ENCODE measurements at places on chromosomes 7 and 10. TPM values are rescaled to one million over a fixed set of nuclear protein-coding genes. Genes with fewer than 3 reads are reported as not detected.

The NUDT5 gene
- total RNA-seq, result 33.6 TPM

- peak; percentile 34 for DNase-seq
Measured at GRCh38 chr7:99190359-99191009, 17.4 kb downstream of the KPNA7 start.

- DNase-seq, result no peak
Measured at GRCh38 chr7:107622429-107622828, 38.2 kb upstream of the SLC26A4 start.

GRCh38 chr10:21285742-21286331 lies 239.6 kb downstream of the SKIDA1 start:
- no peak for DNase-seq

GRCh38 chr7:92366730-92367129 lies 80.6 kb upstream of the GATAD1 start:
- no peak for DNase-seq

Measured in body of pancreas (tissue), 4 donors.